ENCODE measurements at places on chromosomes 16 and 17. TPM values are rescaled to one million over a fixed set of nuclear protein-coding genes. Genes with fewer than 3 reads are reported as not detected.

The GAS2L2 gene
- not detected for total RNA-seq

GRCh38 chr16:69566981-69567680 is 1.4 kb downstream of the NFAT5 start:
- no peak for DNase-seq
- no peaks in the 10 kb centered on the region for H3K4me1 ChIP-seq
- H3K36me3 ChIP-seq = no peaks in the 10 kb centered on the region
- no peaks in the 10 kb centered on the region for H3K27me3 ChIP-seq
- peak overlapping the region; percentile 9 for H3K27ac ChIP-seq
- H3K4me3 ChIP-seq = peak overlapping the region; percentile 99

DNA sequence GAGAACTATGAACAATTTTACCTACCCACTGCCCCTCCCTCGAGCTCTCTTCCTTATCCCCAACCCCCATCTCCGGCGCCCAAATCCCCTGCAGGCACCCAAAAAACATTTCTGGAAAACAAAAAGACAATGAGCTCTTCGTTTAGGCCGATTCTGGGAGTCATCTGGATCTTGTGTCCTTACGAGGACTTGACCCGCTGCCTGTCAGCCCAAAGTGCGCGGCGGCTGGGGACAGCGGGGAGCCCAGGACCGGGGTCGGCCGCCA is 524 bp downstream of the STRADA start:
- H3K4me3 ChIP-seq = peak overlapping the region; percentile 60
- H3K27ac ChIP-seq = peak overlapping the region; percentile 84
- H3K36me3 ChIP-seq = no peaks in the 10 kb centered on the region
- DNase-seq = no peak
- H3K4me1 ChIP-seq = no peaks in the 10 kb centered on the region

The NTHL1 gene
- 7.4 TPM for total RNA-seq

- no peak overlapping the region for H3K4me3 ChIP-seq
- DNase-seq = no peak
- no peaks in the 10 kb centered on the region for H3K4me1 ChIP-seq
- no peak overlapping the region for H3K27ac ChIP-seq
Observed at GRCh38 chr17:32331243-32332040, 10.5 kb downstream of the C17orf75 start.

GRCh38 chr16:23354246-23354645 is 52.1 kb downstream of the SCNN1B start:
- no peak overlapping the region for H3K27ac ChIP-seq
- no peak for DNase-seq

DNA sequence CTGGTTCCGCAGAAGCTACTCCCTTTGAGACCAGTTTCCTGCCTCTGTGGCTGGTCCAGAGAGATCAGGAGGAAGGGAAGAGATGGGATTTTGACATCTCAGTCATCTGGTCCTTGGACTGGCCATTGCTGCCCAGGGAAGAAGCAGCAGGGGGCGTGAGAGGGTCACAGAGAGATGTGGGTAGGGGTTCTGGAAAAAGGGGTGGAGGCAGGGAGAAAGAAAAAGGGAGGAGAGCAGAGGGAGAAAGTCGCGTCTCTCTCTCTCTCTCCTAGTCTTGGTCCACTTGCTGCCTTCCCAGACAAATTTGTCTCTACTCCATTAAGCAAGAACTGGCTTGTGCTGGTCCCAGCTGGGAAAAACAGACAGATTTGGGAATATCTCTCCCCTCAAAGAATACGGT is 4.4 kb downstream of the SHBG start:
- H3K27me3 ChIP-seq = no peaks in the 10 kb centered on the region
- no peak for DNase-seq
- H3K27ac ChIP-seq = no peak overlapping the region
- H3K4me1 ChIP-seq = no peaks in the 10 kb centered on the region
- no peak overlapping the region for H3K4me3 ChIP-seq

- H3K4me1 ChIP-seq = peaks cover 7% of the 10 kb centered on the region
- no peak overlapping the region for H3K4me3 ChIP-seq
- no peak for DNase-seq
- H3K27me3 ChIP-seq = no peaks in the 10 kb centered on the region
- no peak overlapping the region for H3K27ac ChIP-seq
Observed at GRCh38 chr17:49349541-49349940, 12.5 kb downstream of the ZNF652 start.

The RAC3 gene
- total RNA-seq = not detected

- H3K27ac ChIP-seq = no peak overlapping the region
- H3K4me3 ChIP-seq = peak overlapping the region; percentile 39
- peaks cover 2% of the 10 kb centered on the region for H3K4me1 ChIP-seq
- no peaks in the 10 kb centered on the region for H3K36me3 ChIP-seq
Observed at GRCh38 chr17:51046514-51047384, 73.9 kb downstream of the SPAG9 start.
